BJ (cell line): ENCODE measurements at places on chromosomes 7 and 10.

DNA sequence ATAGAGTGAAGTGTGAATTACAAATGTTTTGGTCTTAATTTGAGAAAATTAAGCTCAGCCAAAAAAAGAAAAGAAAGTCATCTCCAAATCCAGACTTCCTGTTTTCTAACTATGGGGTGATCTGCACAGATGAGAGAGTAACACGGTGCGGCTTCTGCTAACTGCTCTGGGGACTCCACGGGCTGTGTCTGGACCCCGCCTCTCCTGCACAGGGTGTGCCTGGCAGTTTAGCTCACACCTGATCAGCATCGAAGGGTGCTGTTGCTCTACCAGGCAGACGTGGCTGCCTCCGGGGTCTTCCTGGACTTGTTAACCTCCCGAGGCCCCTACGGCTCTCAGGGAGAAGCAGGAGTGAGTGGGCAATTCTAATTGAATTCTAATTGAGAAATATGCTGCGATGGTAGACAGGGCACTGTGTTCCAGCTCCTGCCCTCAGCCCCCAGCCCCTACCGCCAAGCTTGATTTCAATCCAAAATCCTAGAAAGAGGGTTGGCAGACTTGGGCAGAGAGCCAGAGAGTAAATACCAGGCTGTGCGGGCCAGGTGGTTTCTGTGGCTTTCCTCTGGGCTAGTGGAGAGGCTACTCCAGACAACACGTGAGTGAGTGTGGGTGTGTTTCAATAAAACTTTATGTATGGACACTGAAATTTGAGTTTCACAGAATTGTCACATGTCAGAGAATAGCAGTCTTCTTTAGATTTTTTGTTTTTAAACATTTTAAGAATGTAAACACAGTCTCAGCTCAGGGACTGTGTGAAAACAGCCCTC is 13.4 kb downstream of the SHH start:
- DNase-seq: no peak

DNA sequence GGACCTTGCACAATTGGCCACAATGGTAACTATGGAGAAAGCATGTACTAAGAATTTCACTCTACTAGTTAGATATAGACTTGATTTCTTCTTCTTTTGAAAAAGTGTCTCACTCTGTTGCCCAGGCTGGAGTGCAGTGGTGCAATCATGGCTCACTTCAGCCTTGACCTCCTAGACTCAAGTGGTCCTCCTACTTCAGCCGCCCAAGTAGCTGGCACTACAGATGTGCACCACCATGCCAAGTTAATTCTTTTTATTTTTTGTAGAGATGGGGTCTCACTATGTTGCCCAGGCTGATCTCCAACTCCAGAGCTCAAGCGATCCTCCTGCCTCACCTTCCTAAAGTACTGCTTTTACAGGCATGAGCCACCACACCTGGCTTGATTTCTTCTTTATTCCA is 29.1 kb downstream of the ASAH2 start:
- no peak for DNase-seq

- no peak for DNase-seq
Observed at GRCh38 chr10:86599729-86600128, 54.6 kb upstream of the OPN4 start.

DNA sequence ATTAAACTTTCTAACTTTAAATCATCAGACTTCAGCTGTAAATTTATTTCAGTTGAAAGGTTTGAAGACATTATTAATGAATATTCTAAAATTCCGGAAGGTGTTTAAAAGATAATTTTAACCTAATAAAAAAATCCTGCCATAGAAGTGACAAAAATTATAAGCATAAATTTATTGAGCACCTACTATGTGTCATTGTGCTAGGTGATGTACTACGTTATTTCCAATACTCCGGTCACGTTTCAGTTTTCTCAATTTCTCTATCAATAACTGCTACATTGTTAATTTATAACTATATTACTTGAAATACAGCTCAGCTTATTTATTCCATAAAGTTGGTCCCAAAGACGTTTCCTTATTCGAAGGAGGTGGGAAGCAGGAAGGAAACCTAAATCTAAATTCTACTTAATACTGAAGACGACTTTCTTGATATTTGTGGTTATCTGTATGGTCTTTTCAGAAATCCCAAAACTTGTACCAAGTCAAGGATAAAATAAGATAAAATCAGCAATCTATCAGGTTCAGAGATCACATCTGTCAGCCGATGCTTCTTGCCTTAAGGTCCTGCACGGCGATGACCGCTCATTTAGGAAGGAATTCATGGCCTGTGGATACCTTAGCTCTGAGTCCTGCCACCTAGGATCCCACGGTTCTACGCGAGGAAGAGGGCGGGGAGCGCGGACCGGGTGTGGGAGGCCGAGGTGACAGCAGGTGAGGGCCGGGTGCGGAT is 1.2 kb upstream of the ZEB1 start:
- no peak for DNase-seq

DNA sequence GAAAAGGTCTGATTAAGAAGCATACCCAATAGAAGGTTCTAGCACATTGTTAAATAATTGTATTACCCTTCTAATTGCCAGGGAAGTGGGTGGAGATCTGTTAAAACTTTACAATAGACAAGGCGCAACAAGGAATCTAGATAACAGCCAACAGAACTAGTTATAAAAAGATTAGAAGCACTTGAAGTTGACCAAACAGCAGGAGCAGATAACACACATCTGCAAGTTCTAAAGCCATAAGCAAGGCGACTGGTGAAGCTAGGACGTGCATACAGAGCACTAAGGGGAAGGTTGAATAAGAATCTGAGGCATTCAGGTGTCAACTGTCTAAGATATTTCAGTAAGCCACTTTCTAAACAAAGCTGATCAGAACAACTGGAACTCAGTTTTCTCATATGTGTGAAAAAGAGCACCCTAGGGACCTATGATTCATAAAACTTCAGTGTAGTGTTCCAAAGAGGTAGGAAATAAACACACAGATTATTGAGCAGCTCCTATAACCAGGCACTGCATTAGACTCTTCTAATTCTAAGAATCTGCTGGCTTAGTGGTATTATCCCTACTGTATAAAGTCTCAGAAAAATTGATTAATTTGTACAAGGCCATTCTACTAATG is 111.2 kb downstream of the SAMD9 start:
- no peak for DNase-seq

GRCh38 chr7:99562832-99563231 is 4.4 kb downstream of the ZNF655 start:
- peak; percentile 97 for DNase-seq

- DNase-seq: no peak
Observed at GRCh38 chr7:81859433-81859832, 89.6 kb upstream of the HGF start.
